ENCODE measurements at places on chromosomes 6 and 20.

DNA sequence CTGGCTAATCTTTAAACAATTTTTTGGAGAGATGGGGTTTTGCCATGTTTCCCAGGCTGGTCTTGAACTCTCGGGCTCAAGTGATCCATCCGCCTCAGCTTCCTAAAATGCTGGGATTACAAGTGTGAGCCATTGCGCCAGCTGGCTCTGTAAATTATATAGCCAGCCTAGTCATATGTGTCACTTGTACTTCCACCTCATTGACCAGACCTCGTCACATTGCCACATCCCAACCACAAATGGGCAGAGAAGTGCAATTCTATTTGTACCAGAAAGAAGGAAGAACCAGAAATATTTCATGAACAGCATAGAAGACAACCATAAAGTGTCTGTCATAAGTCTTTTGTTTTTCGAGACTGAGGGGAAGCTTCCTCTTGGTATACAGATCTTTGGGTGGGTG is 304.9 kb upstream of the RNF24 start:
- DNase-seq = no peak

- no peak for DNase-seq
Observed at GRCh38 chr6:148716811-148717210, 30.0 kb upstream of the UST start.

DNA sequence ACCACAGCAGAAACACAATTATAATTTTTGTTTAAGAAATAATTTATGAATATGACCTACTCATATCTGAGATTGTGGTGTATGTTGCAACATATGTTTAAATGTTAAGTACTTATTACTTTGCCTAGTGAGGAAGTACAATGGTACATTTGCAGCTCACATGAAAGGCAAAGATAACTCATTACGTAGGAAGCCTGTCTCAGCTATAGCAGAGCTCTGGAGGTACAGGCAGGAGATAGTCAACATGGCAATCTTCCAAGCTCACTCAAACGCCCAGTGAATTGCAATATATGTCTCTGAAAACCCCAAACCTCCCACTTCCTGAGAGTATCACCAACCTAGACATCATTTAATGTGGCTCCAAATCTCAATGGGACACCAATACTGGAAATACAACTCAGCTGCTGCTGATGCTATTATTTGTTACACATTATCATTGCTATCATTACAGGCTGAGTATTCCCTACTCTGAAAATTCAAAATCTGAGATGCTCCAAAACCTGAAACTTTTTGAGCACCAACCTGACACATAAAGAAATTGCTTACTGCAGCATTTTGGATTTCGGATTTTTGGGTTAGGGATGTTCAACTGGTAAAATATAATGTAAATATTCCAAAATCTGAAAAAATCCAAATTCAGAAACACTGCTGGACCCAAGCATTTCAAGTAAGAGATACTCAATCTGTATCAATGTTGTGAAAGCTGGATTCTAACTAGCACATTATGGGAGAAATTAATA is 25.1 kb upstream of the GSTA4 start:
- no peak for DNase-seq

DNA sequence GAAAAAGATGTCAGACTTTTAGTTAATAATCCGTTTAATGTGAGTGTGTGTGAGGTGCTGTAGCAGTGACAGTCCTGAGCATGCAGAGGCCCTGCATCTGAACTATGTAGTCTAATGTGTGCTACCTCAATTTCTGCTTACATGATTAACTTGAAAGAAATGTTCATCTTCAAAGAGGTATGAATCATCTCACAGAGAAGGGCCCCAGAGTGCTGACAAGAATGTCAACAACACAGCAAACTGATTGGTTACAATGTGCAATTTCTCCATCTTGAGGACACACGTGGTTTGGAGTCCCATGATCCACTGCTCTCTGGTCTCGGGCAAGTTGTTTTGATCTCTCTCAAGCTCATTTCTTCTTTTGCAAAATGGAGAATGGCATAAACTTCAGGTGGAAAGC is 61.7 kb upstream of the EMILIN3 start:
- DNase-seq = no peak

Measured in stimulated activated CD8-positive, alpha-beta memory T cell treated with anti-CD3 and anti-CD28 coated beads, Interleukin-4, amount 100 ng/mL, for 1 hour (primary cell).